Activated CD4-positive, alpha-beta T cell treated with anti-CD3 and anti-CD28 coated beads, Interleukin-2, amount 10 ng/mL, durations not matched to agents 7 days and 5 days (primary cell): ENCODE measurements at places on chromosomes 2 and 18.

DNA sequence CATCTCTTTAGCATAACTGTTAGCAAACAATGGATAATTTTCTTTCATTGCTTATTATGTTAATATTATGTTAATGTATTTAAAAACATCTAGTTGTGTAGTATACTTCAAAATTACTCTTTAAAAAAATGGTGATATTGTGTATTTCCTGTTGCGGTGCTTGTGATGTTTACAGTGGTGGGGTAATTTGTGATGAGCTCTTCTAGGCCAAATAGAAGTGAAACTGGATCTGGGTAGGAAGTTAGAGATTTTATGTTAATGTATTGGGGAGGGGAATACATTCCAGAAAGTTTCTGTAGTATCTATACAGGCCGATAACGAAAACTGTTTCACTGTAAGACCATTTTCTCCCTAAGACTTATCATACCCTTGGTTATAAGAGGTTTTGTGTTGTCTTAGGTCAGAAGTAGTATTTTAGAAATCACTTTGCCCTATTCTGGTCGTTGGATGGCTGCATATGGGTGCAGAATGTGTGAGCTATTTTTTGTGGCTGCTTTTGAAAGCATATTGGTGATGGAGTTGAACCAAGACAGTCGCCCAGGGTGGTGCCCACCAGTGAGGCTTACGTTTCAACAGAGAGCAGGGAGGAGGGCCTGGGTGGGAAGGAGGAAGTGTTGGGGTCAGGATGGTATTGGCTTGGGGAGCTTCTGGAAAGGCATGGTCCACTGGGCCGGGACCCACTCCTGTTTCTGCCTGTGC lies 5.8 kb downstream of the TSHZ1 start:
- DNase-seq = peak; percentile 46

DNA sequence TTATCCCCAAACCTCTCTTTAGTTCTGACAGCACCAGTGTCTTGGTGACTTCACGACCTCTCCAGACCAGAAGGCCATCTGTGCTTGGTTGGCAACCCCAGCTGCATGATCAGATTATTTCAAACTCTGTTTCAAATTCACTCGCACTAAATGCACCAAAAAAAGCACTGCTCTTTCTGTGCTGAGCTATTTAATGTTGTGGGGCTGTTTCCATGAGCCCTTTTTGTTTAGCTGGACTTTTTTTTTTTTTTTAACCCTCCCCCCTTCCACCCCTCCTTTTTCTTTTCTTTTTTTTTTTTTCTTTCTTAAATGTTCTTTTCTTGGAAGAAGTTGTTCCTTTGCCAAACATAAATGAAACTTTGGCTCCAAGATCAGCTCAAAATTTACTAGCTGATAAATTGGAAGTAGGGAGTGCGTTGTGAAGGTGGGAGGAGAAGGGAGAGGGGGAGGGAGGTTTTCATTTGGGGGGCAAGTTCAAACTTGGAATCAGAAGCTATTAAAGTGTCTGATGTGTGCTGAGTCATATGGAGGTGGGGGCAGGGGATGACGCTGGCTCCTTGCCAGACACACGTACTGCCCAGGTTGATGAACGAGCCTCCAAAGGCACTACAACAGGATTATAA lies 543.0 kb upstream of the TNP1 start:
- no peak for DNase-seq

GRCh38 chr2:141393214-141393545 lies 737.6 kb downstream of the LRP1B start:
- no peak for DNase-seq

DNA sequence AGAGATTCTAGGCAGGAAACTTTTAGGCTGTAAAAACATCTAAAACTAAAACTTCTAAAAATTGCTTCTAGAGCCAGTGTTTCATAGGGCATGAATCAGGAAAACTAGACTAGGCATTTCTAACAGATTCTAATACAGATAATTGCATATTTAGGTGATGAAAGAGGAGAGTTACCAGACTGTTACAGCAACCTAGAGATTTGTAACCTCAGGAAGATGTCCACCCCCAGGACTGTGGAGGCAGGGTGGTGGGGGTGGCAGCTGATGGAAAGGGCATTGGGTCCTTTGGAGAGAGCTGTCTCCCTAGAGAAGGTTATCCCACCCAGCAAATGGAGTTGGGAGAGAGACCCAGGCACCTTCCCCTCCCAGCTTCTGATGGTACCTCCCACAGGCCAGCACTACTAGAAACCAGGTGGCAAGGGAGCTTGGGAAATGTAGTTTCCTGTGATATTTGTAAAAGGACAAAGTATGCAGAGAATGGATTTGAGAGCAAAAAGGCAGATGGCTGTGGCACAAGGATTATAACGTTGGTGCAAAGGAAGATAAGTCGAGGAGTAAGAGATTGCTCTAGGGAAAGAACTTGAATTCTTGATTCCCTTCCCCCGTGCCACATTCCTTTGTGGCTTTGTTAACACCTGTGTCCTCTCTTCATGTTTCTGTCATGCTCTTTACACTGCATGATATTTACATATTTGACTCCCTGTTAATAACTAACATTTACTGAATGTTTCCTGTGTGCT lies 75.6 kb upstream of the MGAT5 start:
- no peak for DNase-seq

GRCh38 chr2:112923967-112924338 lies 13.0 kb downstream of the IL37 start:
- DNase-seq = no peak

DNA sequence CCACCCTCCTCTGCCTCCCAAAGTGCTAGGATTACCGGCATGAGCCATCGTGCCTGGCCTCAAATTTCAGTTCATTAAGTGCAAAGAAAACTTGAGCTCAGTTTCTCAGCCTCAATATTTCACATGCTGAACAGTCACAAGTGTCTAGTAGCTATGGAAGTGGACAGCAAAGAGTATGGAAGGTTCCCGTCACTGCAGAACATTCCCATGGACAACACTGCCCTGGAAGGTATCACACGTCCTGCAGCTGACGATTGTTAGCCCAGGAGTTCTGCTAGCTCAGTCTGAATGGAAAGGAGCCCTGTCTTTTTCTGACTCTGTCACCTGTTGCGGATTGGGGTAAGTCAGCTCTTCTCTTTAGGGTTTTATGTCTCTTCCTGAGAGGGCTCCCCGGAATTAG lies 86.2 kb upstream of the PTPRM start:
- DNase-seq = no peak

DNA sequence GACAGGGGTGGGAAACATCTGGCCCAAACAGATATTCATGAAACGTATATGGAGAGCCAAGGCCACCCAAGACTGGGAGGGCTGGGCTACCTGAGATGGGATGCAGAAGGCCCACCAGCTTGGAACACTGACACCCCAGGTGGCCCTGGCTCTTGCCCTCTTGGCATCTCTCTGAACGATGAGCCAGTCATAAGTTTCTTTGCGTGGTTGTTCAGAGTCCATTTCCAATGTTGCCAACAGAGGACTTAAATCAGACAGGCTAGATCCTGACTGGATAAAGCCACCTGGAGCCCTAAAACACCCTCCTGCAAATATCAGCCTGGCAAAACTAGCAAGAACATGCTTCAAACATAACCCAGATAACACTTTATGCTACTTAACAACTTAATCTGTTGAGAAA lies 42.6 kb downstream of the LPIN2 start:
- DNase-seq = no peak

GRCh38 chr2:15861898-15862297 lies 78.5 kb upstream of the MYCN start:
- no peak for DNase-seq

- no peak for DNase-seq
Observed at GRCh38 chr2:5195636-5196035, 496.5 kb upstream of the SOX11 start.

- DNase-seq = no peak
Observed at GRCh38 chr2:71886241-71886640, 261.4 kb downstream of the CYP26B1 start.

DNA sequence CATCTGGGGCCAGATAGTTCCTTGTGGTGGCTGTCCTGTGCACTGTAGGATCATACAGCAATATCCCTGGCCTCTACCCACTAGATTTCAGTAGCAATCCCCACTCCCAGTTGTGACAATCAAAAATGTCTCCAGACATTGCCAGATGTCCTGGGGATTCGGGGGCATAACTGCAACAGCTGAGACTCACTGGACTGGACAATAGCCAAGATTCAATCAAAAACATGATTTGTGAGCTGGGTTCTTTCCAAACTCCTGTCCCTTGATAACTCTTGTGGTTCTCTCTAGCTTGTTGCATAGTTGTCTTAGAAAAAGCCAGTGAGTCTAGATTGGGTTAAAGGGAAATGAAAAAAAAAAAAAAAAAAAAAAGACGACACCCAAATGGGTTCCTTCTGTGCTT lies 293.4 kb downstream of the CELF4 start:
- no peak for DNase-seq

DNA sequence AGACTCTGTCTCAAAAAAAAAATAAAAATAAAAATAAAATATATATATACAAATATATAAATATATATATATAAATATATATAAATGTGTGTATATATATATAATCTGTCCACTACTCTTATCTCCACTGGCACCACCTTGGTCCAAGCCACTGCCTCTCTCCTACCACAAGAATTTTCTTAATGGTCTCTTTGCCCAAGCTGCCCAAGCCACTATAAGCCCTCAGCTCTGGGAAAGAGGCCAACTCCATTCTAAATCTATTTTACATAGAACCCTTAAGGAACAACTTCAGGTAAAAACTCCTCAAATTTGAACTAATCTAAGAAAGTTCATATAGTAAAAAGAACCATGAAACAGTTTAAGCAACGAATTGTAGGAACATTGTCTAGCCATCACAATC lies 45.6 kb upstream of the GREB1L start:
- no peak for DNase-seq

DNA sequence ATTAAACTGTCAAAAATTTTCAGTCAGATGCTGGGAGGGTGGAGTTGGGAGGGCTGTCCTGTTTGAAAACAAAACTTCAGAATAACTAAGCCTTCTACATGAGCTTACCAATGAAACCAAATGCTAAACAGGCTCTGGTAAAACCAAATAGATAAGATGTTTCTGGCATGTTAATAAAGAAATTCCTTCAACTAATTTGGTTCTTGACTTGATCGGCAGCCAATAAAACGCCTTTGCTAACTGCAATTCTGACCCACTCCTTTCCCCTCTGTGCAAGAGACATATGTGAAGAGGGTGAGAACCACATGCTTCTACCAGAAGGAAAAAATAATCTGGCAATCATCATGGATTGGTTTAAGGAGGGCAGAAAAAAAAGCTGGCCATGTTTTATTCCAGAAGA lies 20.9 kb downstream of the MAP4K3 start:
- no peak for DNase-seq

- DNase-seq = no peak
Observed at GRCh38 chr2:223069988-223070387, 18.0 kb downstream of the KCNE4 start.

- DNase-seq = no peak
Observed at GRCh38 chr2:6233993-6234392, 541.8 kb downstream of the SOX11 start.

- no peak for DNase-seq
Observed at GRCh38 chr2:157699806-157700205, 71.1 kb upstream of the ACVR1C start.
